ENCODE measurements at places on chromosomes 12 and 14.

GRCh38 chr12:107490010-107490409 is 195.6 kb upstream of the PWP1 start:
- no peak for DNase-seq

DNA sequence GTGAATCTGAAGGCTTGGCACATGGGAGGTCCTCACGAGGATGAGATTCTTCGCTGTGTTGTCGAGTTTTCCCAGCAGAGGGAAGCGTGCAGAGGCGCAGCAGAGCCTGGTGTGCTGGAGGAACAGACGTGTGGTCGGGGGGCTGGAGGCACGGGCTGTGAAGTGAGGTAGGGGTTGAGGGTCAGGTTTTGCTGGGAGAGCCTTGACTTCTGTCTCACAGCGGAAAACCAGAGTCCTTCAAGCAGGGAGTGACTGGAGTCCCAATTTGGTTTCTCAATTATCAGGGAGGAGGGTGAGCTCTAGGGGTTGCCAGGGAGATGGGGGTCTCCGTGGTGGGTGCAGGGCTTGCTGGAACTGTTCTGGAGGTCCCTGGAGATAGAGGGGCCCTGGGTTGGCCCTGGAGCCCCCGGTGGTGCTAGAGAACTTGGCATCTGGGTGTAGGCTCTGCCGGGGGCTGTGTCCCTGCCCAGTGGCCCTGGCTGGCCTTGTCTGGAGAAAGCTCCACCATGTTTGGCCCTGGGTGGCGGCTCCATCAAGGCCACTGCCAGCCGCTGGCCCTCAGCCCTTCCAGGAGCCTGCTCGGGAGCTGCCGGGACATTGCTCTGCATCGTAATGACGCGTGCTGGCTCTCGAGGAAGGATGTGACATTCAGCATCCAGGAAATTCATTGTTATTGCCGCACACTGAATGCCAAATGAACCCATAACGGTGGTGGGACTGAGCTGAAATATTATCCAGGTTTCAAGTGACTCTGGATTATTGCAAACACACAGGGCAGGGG is 215.7 kb downstream of the KIF26A start:
- no peak for DNase-seq

DNA sequence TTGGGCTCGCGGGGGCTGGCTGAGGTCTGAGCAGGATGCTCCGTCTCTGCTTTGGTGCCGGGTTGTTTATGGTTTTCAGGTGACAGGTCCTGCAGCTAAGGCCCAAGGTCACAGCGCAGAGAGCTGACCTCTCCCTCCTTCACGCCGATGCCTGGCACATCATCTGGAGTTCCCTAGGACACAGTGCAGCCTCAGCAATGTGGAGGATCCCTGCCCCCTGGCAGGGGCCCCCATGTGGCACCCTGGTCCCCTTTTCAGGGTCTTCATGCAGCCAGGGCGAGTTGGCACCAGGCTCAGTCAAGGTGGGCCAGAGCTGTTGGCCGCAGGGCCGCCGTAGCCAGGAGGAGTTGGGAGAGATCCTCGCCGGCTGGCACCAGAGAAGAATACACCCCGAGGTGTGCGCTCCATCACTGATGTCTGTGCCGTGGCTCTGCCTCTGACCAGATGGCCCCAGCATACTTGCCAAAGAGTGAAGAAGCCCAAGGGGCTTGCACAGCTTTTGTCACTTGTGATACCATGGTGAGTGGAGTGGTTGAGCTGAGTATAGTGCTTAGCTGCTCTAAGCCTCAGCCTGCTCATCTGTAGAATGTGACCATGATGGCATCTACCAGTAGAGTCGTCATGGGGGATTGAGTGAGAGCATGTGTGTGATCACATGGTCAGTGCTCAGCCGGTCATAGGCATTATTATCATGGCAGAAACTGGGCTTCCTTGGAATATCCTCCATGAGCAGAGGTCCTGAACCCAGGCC is 11.0 kb downstream of the TPCN1 start:
- DNase-seq, result no peak

GRCh38 chr14:21081521-21082142 is 11.5 kb downstream of the ARHGEF40 start:
- no peak for DNase-seq

- DNase-seq, result peak; percentile 71
Observed at GRCh38 chr12:46743456-46743855, 82.3 kb downstream of the SLC38A4 start.

GRCh38 chr14:74858022-74858421 is 17.9 kb downstream of the PROX2 start:
- DNase-seq, result peak; percentile 76

- DNase-seq, result no peak
Observed at GRCh38 chr12:33752854-33753253, 269.4 kb upstream of the ALG10 start.

DNA sequence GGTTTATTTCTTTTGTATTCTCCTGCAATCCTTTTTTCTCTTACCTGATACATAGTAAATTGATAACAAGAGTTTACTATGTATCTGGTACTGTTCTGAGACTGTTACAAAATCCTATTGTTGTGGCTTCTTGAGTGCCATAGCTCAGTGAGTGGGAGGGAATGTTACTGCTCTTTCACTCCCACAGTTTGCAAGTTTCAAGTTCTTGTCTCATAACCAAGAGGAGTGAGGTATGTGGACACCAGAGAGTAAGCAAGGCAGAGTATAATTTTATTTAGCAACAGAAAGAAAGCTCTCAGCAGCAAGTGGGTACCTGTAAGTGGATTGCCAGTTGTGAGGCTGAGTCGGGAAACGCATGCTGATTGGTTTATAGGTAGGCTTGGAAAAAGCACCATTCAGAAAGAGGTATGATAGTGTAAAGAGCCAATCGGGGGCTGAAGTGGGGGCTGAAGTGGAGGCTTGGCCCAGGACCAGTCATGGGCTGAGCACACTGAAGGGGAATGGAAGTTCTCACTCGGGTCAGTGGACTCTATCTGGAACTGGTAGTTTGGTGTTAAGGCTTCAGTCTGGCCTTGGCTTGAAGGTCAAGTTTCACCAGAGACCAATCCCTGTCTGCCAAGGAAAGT is 850.8 kb downstream of the TMTC2 start:
- peak; percentile 1 for DNase-seq

- peak; percentile 98 for DNase-seq
Observed at GRCh38 chr14:68146818-68147217, 327.2 kb downstream of the RAD51B start.

DNA sequence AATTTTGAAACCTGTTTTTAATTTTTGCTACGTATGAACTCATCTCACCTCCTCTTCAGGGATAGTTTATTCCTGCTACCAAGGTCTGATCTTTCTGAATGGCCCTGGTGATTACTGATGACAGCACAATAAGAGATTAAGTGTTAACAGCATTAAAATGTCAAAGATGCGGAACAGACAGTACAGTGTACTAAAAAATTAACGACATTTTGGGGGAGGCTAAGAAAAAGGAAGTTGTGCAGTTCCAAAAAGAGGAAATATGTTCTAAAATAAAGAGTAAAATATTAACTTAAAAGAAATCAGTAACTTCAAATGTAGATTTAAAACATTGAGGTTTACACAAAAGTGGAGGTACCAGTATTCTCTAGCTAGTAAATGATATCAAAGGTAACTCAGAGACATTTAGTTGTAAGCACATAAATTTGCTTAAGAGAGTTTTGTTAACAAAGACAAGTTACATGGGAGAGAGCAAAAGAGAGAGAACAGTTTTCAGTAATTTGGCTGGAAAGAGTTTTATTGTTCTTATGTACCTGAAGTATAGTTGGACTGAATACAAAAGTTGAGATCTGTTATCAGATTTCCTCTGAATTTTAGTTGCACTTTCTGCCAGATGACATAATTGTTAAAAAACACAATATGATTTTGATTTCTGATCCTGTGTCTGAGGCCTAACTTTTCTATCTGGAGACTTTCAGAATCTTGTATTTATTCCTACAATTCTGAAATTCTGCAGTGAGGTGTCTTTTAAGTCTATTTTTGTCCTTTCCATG is 4.2 kb upstream of the CLECL1 start:
- DNase-seq, result no peak

GRCh38 chr14:59363531-59364226 is 101.5 kb downstream of the GPR135 start:
- DNase-seq, result no peak

DNA sequence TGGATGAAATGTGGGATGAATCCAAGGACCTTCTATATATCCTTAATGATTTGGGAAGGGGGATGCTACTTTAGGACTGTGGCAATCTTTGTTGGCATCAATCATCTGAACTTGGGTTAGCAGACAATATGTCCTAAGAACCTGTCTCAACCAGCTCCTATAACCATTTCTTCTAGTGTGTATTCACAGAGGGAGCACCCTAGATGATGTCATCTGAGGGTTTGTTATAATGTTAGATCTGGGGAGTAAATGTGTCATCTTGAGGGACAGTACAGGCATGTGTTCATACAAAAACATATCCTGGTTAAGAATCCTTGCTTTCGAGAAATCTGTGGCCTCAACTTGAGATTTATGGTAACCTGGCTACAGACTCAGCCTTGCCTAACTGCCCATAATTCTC is 41.9 kb upstream of the NFKBIA start:
- no peak for DNase-seq

GRCh38 chr14:57246933-57247657 is 21.6 kb downstream of the EXOC5 start:
- DNase-seq, result peak; percentile 39

GRCh38 chr12:119936705-119937311 is 52.2 kb upstream of the BICDL1 start:
- DNase-seq, result no peak

- no peak for DNase-seq
Observed at GRCh38 chr12:108886873-108887629, 7.2 kb downstream of the DAO start.

- DNase-seq, result no peak
Observed at GRCh38 chr12:106670131-106670530, 87.3 kb downstream of the RFX4 start.

DNA sequence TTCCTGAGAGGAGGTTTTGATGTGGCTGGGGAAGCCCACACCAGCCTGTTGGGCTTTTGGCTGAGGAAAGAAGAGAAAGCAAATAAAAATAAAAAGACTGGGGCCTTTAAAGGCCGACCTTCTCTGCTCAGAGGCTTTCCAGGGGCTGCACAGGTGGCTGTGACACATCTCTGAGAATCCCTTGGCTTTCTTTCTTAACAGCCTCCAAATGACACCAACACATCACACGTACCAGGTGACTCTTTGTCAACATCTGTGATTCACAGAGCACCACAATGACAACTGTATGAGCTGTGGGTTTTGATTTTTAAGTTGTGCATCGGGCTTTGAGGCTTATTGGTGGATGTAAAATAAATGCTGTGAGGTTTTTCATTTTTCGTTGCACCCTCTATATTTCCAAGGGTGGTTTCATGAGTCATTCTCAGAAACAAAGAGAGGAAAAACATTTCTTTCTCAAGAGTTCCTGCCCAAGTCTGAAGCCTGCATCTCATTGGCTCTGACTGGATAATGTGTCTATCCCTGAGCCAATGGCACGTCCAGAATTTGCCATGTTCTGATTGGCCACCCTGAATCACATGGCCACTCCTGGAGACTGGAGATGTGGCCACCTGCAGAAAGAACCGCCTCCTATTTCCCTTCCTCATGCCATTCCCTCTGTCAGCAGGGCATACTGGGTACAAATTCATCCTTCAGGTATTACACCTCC is 349.0 kb downstream of the GLT1D1 start:
- DNase-seq, result no peak

DNA sequence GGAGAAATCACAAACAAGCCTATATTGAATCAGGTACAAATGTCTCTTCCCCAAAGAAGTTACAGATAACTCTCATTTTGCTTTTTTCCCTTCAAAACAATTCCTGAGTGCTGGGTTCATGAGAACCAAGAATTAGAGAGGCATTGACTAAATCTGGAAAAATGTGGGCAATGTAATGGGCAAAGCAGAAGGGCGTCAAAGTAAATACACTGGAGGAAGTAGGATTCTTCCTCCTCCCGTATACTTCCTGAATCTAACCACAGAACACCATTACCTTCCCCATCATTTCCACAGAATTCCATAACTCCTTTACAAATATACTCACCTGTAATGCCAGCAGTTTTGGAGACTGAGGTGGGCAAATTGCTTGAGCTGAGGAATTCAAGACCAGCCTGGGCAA is 3.0 kb upstream of the RBMS2 start:
- DNase-seq, result peak; percentile 70

DNA sequence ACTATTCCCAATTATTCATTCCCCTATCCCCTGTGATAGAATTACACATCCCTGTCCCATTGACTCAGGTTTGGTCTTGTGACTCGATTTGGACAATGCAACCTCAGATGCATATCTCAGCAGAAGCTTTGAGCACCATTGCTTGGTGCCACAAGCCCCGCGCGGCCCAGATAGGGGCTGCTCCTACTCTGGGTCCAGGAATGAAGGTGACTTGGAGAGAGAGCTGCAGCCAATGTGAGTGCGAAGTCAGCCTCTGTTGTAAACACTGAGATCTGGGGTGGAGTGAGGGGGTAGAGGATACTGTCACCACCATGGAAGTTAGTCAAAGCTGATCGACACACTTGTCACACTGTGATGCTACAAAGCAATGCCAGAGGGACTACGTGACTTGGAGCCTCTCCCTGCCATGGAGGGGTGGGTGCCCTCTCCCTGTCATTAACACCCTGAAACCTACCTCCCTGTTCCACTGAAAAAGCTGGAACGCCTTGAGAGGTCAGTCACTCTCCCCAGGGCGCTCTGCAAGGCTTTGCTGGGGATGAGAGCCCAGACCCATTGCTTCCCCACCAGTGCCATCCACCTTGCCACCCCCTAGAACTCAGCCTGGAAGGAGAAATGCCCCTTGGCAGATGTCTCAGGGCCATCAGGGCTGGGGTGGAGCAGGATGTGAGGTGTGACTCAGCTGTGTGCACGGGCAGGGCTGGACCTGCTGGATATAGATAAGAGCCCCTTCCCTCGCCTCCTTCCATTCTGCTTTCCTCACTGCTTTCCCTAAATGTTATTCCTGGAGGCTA is 6.6 kb upstream of the PLEK2 start:
- no peak for DNase-seq

DNA sequence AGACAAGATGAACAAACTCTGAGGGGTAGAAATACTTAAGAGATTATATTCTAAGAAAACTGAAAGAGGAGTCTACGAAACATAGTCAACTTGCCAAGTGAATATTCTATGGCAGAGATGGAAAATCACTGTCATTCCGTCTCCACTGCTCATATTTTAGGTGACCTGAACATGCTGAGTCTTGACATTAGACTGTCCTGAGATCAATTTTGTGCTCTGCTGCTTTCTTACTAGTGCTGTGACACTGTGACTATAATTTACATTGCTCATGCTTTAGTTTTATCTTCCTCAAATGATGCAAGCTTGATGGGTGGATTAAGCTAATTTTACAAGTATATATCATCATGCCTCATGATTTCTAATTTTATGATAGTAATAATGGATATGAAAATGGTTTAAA is 228.2 kb upstream of the LRFN5 start:
- DNase-seq, result no peak

- DNase-seq, result no peak
Observed at GRCh38 chr14:99079061-99079727, 192.8 kb downstream of the BCL11B start.

GRCh38 chr14:56183631-56184157 is 65.5 kb downstream of the PELI2 start:
- peak; percentile 54 for DNase-seq

- no peak for DNase-seq
Observed at GRCh38 chr14:62206456-62206855, 444.2 kb downstream of the SNAPC1 start.

GRCh38 chr12:89576572-89577220 is 50.8 kb upstream of the POC1B start:
- no peak for DNase-seq

Data from AG10803 (cell line).